ENCODE measurements at places on chromosomes 7 and 10.
A peak's percentile ranks its signal among the peaks of the same experiment; 100 is the strongest.

- DNase-seq, result no peak
These were observed 30.5 kb downstream of the RCC1L start for GRCh38 chr7:75042831-75043703.

- no peak for DNase-seq
These were observed 1189.6 kb downstream of the SORCS1 start for GRCh38 chr10:105974803-105975456.

DNA sequence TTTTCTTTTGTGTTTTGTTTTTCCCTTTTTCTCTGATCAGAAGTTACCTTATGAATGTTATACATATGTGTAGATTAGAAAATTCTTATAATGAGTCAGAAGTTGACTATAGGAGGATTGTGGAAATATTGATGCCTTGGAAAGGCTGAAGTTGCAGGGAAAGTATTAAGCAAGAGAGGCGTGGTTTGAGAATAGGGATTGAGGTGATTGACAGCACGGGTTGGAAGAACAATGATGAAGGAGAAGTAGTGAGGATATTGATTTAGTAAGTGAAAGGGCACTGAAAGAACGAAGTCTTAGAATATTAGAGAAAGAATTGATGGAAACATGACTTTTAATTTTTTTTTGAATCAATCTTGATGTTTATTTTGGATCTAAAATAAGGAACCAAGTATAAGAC is 176.0 kb downstream of the EXOC4 start:
- DNase-seq, result no peak

DNA sequence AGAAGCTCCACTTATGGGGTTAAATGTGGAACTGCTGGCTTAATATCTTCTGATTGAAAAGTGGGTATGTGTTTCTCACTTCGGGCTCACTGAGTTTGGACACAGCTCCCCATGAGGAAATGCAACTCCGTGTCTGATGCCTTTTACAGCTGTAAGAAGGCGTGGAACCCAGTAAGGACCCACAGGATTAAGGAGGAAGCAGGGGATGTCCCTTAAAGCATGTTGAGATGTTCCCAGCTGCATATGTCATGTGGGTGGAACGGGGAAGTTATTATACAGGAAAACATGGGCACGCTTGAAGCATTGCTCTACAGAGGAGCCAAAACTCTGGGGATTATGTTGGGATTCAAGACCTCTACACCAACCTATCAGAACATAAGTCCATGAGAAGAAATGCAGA is 224.4 kb downstream of the NEBL start:
- DNase-seq, result no peak

GRCh38 chr7:29871787-29872398 is 65.6 kb downstream of the WIPF3 start:
- no peak for DNase-seq

GRCh38 chr10:25852364-25852941 is 81.6 kb upstream of the MYO3A start:
- DNase-seq, result no peak

GRCh38 chr7:24604630-24605029 is 31.4 kb downstream of the PALS2 start:
- no peak for DNase-seq

GRCh38 chr7:143419880-143420279 is 11.2 kb upstream of the EPHA1 start:
- no peak for DNase-seq

DNA sequence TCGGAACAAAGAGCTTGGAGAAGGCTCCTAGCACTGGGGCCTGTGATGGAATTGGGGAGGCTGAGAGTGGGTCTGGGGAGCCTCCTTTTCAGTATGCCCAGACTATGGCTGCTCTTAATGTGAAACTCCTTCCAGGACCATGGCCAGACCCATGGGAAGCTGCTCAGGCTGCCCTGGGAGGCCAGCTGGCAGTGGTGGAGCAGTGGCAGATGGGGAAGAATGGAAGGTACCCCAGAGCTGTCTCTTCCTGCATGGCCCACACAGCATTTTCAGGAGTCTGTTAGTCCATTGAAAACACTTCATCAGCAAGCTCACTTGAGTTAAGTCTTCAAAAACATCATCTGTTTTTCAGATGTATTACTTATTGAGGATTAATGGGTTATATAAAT is 18.5 kb downstream of the NACAD start:
- DNase-seq, result peak; percentile 27

DNA sequence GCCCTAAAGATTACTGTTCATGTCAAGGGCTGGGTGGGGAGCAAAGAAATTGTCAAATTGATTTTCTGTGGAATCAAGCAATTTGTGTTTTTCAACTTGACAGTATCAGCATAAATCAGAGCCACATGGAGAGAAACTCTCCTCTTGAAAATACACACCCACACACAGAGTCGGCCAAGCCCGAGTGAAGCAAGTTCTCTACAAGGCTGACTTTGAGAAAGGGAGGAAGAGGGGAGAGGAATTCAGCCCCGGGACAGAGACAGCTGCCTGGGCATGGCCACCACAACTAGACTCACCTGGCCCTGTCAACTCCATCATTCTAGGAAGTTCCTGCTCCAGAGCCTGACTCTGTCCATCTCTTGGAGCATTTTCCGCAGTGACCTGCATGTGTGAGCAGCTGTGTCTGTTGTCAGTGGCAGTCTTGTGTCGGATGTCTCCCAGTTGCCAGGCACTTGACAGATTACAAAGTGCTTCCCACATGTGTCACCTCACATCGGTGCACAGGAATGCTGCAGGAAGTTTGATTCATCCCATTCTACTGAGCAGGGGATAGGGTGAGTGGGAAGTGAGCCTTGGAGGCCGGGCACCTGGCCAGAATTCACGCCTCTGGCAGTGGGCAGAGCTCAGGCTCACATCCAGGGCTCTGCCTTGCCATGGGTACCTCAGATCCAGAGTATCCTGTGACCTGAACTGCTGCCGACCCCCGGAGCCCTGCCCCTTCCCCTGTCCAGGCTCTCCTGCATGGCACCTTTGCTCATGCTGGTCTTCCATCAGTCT is 37.9 kb downstream of the ADAM12 start:
- DNase-seq, result no peak

DNA sequence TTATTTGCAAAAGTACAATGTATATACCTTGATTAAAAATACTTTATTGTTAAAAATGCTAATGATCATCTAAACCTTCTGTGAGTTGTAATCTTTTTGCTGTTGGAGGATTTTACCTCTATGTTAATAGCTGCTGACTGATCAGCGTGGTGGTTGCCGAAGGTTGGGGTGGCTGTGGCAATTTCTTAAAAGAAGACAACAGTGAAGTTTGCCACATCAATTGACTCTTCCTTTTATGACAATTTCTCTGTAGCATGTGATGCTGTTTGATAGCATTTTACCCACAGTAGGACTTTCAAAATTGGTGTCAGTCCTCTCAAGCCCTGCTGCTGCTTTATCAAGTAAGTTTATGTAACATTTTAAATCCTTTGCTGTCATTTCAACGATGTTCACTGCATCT is 16.9 kb upstream of the ENTPD1 start:
- DNase-seq, result no peak

Measured in NCI-H446 (cell line).